Stimulated activated CD8-positive, alpha-beta memory T cell treated with anti-CD3 and anti-CD28 coated beads, Interleukin-7, amount 100 ng/mL, for 24 hours (primary cell): ENCODE measurements at places on chromosomes 16 and 17.

DNA sequence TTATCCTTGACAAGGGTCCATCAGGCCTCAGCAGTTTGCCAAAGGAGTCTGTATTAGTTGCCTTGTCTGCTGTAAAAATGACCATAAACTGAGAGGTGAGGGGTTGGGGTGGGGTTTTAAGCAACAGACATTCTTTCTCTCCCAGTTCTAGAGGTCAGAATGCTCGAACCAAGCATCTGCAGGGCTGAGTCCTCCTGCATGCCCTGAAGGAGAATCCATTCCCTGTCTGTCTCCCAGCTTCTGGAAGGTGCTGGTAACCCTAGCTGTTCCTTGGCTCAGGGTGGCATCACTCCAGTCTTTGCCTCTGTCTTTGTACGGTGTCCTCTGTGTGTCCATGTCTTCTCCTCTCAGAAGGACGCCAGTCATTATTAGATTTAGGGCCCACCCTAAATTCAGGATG lies 17.5 kb upstream of the IRF8 start:
- no peak for DNase-seq

- no peak for DNase-seq
Measured at GRCh38 chr16:28981517-28981916, 3.3 kb upstream of the LAT start.

GRCh38 chr17:66930933-66931332 lies 33.6 kb upstream of the CACNG4 start:
- DNase-seq, result no peak

GRCh38 chr17:81993729-81994592 lies 16.5 kb downstream of the ASPSCR1 start:
- DNase-seq, result no peak

DNA sequence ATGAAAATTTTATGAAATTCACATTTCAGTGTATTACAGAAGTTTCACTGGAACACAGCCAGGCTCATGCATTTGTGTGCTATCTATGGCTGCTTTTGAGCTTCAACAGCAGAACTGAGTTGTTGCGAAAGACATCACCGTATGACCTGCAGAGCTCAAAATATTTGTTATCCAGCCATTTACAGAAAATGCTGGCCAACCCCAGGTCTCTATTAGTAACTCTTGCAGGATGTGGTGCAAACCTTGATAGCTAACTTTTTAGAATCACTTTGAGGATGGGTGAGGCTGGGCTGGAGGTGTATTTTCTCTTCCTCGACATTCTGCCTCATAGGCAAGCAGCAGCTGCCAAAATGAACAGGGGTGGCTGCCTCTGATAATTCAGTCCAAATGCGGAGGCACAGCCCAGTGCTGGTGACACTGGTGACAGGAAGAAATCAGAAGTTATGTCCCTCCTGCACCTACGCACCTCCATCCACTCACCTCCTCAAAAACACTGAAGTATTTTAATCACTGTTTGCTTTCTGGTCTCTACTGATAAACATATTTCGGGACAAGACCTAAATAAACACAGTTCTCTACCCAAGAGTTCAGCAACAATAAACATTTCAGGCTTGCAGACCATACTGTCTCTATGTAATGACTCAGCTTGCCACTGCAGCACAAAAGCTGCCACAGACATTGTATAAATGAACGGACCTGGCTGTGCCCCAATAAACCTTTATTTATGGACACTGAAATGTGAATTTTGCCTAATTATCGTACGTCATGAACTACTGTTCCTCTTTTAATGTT lies 28.5 kb downstream of the ARHGAP17 start:
- DNase-seq, result no peak

- DNase-seq, result no peak
Measured at GRCh38 chr16:85090181-85090580, 22.1 kb downstream of the CIBAR2 start.

DNA sequence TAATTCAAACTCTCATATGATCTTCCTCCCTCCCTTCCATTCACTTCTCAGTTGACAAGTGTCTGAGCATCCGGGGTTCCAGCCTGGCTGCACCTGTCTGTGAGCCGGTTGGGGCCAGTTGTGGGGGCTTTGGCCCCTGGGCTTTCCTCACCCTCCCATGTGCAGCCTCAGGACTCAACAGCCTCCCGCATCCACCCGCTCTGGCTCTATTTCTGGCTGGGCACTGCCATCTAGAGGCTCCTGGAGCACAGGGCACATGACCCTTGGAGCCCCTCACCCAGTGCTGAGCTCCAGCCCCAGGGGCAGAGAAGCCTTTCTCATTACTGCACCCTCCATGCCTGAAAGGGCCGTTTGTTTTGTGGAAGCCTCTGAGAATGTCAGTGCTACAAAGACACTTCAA lies 43.3 kb downstream of the HAPSTR1 start:
- peak; percentile 36 for DNase-seq

DNA sequence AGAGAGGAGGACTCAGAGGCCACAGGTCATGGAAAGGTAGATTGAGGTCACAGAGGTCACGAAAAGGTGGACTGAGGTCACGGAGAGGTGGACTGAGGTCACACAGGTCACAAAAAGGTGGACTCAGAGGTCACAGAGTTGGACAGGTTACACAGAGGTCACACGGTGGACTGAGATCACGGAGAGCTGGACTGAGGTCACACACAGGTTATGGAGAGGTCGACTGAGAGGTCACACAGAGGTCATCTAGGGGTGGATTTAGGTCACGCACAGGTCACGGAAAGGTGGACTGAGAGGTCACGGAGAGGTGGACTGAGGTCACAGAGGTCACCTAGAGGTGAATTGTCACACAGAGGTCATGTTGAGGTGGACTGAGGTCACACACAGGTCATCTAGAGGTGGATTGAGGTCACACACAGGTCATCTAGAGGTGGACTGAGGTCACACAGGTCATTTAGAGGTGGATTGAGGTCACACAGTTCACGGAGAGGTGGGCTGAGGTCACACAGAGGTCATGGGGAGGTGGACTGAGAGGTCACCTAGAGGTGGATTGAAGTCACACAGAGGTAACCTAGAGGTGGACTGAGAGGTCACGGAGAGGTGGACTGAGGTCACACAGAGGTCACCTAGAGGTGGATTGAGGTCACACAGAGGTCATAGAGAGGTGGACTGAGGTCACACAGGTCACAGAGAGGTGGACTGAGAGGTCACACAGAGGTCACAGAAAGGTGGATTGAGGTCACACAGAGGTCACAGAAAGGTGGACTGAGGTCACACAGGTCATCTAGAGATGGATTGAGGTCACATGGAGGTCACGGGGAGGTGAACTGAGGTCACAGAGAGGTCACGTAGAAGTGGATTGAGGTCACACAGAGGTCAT lies 26.7 kb upstream of the JPT2 start:
- no peak for DNase-seq

DNA sequence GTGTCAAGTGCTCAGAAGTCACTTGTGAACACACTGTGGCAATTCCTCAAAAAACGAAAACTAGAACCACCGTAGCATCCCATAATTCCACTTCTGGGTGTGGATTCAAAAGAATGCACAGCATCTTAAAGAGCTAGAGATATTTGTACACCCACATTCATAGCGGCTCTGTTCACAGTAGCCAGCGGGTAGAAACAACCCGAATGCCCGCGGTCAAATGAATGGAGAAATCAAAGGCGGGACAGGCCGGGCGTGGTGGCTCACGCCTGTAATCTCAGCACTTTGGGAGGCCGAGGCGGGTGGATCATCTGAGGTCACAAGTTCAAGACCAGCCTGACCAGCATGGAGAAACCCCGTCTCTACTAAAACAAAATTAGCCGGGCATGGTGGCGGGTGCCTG lies 337.5 kb downstream of the SEC14L1 start:
- DNase-seq, result no peak

GRCh38 chr17:51617986-51618385 lies 357.6 kb downstream of the UTP18 start:
- DNase-seq, result no peak

DNA sequence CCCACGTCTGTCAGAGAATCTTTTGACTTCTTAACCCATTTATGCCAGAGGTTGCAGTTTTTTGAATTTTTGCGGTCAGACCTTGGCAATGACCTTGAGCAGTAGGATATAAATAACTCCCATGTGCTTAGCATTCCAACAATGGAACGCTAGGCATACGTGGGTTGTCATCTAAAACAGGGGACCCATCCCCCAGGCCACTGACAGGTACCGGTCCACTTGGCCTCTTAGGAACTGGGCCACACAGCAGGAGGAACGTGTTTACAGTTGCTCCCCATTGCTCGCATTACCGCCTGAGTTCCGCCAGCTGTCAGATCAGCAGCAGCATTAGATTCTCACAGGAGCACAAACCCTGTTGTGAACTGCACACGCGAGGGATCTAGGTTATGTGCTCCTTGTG lies 76.8 kb upstream of the LGALS9 start:
- DNase-seq, result no peak

DNA sequence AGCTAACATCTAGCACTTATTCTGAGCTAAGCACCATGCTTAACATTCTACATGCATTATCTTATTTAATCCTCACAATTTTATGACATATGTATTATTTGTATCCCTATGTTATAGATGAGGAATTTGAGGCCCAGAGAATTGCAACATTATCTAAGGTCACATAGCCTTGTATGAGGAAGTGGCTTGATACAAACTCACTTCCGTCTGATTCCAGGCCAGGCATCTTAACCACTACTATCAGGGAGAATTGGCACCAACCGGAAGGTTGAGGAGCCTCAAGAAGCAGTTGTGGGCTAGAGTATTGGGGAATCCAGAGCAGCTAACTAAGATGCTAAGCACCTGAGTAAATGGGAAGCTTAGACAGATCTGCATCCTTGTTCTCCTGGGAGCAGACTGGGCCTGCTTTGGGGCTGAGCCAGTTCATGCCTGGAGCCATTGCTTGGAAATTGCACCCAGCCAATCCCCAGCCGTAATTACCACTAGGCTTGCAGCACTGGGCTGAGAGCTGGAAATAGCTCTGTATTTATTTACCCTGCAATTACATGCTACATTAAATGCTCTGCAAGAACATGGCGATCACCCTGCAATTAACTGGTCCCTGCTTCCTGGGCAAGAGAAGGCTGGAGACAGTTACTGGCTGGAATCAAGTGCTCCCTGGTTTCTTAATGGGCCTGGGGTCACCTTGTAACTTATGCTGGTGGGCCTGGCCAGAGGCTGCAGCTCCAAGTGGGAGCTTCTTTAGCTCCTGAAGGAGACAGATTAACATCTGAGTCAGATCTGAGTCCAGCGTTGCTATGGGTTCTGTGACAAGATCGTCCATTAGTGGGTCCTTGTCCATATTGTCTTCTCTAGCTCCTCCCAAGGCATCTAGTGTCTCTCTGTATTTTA lies 273.1 kb upstream of the CCL2 start:
- DNase-seq, result no peak

DNA sequence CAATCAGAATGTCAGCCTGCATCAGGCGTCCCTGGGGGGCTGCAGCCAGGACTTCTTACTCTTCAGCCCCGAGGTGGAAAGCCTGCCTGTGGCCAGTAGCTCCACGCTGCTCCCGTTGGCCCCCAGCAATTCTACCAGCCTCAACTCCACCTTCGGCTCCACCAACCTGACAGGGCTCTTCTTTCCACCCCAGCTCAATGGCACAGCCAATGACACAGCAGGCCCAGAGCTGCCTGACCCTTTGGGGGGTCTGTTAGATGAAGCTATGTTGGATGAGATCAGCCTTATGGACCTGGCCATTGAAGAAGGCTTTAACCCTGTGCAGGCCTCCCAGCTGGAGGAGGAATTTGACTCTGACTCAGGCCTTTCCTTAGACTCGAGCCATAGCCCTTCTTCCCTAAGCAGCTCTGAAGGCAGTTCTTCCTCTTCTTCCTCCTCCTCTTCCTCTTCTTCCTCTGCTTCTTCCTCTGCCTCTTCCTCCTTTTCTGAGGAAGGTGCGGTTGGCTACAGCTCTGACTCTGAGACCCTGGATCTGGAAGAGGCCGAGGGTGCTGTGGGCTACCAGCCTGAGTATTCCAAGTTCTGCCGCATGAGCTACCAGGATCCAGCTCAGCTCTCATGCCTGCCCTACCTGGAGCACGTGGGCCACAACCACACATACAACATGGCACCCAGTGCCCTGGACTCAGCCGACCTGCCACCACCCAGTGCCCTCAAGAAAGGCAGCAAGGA lies 10.4 kb downstream of the NFE2L1 start:
- no peak for DNase-seq

- DNase-seq, result no peak
Measured at GRCh38 chr16:24054741-24055491, 201.2 kb upstream of the CACNG3 start.

GRCh38 chr16:50742576-50743200 lies 802 bp downstream of the CYLD start:
- no peak for DNase-seq

- DNase-seq, result no peak
Measured at GRCh38 chr16:47777220-47777619, 316.1 kb downstream of the PHKB start.

DNA sequence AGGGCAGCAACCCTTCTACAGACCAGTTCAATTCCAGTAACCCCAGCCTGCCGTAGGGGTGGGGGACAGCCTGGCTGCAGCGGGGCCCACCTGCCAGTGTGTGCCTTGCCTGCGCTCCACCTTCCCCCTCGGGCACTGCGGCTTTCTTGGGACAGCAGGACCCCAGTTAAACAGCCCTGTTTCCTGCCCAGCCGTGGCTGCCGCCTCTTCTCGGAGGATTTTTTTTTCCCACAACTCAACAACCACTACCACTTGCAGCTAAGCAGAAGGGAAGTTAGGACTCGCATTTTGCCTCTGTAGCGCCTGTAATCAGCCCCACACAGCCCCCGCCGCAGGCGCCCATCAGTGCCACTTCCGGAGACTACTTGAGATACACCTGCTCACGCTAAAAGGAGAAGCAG lies 76.1 kb downstream of the RAI1 start:
- DNase-seq, result no peak

- DNase-seq, result no peak
Measured at GRCh38 chr17:31392856-31393748, 1.6 kb downstream of the RAB11FIP4 start.

DNA sequence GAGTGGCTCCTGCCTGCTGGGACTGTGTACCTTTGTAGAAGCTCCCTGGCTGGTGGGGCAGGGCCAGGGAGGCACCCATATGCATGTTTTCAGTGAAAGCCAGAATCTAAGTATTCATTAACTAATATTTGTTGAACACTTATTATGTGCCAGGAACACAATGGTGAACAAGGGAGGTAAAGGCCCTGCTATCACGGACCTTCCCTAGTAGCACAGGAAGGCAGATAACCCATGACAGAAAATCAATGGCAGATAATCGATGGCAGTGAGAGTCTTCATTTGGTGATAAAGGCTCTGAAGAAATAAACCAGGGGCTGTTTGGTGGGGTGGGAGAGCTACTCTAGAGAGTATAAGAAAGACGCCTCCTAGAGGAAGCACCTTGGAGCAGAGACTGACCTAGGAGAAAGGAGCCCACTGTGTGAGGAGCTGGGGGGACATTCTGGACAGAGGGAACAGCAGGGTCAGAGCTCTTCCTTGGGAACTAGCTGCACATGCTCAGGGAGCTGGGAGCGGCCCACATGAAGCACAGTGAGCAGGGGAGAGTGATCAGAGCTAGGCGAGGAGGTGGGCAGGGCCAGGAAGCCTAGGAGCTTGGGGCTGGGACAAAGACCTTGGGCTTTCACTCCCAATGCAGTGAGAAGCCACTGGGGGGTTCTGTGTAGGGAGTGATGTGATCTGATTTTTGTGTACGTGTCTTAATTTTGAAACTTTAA lies 78.5 kb downstream of the SPECC1 start:
- DNase-seq, result no peak
